Stimulated activated CD8-positive, alpha-beta memory T cell treated with anti-CD3 and anti-CD28 coated beads, Interleukin-12 subunit alpha, Interleukin-12 subunit beta, amount 100 ng/mL, for 4 hours (primary cell): ENCODE measurements at places on chromosomes 1 and 21.
A peak's percentile ranks its signal among the peaks of the same experiment; 100 is the strongest.

DNA sequence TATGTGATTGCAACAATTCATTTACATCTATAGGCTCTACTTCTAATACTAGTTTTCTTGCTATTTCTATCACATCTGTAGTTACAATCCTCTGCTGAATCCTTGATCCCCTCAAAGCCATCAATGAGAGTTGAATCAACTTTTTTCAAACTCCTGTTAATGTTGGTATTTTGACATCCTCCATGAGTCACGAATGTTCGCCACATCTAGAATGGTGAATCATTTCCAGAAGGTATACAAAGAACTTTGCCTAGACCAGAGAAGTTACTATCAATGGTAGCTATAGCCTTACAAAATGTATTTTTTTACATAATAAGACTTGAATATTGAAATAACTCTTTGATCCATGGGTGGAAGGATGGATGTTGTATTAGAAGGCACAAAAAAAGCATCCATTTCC, 110.0 kb downstream of the AMY1C start:
- no peak for DNase-seq

- no peak for DNase-seq
These were observed 67.4 kb downstream of the RGS18 start for GRCh38 chr1:192225703-192226102.

DNA sequence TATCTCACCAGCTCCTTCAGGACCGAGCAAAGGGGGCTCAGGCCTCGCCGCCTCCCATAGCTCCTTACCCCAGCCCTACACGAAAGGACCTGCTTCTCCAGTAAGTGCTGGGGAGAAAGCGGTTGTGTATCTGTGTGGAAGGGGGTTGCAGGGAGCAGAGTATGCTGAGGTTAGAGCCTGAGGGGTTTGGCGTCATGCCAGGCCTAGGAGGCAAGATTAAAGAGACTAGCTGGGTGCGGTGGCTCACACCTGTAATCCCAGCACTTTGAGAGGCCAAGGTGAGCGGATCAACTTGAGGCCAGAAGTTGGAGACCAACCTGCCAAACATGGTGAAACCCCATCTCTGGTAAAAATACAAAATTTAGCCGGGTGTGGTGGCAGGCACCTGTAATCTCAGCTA, 14.1 kb upstream of the RASSF5 start:
- DNase-seq = no peak

- DNase-seq = no peak
These were observed 28.3 kb upstream of the PKN2 start for GRCh38 chr1:88655685-88656299.

- DNase-seq = no peak
These were observed 645 bp upstream of the TLR5 start for GRCh38 chr1:223143537-223144248.

DNA sequence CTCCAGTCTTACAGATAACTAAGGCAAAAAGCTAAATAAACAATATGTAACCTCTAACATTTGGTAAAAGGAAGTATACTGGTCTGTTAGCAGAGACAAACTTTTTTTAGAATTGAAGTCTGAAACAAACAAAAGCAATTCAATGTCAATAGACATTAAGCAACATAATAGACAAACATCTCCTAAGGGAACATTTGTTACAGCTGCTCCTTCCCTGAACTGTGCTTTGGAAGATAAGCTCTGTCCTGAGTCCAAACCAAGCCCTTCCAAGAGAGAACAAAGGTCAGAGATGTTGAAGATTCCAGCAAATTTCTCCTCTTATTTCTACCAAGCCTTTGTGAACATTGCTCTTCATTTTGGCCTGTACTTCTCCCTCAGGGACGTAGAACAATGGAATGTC, 25.3 kb downstream of the FMO2 start:
- DNase-seq = no peak

GRCh38 chr1:222736972-222737371, at the start of gene FAM177B:
FAM177B (plus strand) TSS chr1:222737202; CDS start chr1:222746546, 9,344 bp downstream.
- DNase-seq = no peak

- no peak for DNase-seq
These were observed 325.0 kb upstream of the PLXNA2 start for GRCh38 chr1:208569181-208569580.

DNA sequence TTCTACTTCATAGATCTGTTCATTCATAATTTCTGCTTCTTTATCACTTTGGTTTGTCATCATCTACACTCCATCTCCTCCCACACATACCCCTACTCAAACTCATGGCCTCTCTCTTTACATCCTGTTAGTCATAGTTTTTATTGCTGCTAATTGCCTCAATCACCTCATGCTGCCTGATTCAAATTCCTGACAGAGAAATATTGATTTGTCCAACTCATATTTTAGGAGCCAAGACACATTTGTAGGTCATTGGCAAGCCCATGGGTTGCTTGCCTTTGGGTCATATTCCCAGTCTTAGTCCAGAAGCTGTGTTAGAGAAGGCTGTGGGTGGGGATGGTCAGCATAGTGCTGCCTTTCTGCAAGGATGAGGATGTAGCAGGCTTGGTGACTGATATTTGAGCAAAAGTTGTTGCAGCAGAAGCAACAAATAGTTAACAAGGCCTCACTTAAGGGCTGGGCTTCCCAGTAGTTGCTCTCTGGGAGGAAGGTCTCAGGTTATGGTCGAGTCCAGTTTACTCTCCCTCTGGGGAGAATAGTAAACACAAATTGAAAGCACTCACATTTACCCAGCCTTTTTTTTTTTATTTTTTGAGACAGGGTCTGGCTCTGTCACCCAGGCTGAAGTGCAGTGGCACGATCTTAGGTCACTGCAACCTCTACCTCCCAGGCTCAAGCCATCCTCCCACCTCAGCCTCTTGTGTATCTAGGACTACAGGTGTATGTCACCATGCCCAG, 22.4 kb upstream of the EPS15 start:
- no peak for DNase-seq

- no peak for DNase-seq
These were observed 262.5 kb downstream of the HLX start for GRCh38 chr1:221141606-221142285.

DNA sequence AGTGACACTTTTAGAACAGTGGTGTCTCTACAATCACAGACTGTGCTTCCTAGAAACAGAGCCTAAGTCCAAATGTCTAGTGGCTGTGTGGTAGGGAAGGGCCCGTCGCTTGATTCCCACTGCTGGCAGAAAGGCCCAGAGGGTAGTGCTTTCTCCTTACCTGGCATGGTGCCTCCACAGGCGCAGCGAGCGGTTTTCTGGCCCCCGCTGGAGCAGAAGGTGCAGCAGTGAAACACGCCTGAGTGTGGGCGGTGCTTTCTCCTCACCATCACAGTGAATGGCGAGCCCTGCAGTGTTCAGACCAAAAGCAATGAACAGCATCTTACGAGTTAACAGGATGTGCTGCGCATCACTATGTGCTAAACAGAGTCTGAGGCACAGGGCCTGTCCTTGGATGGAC, 8.3 kb downstream of the TRIM45 start:
- DNase-seq = no peak

GRCh38 chr1:40799351-40799867, 15.8 kb downstream of the KCNQ4 start:
- DNase-seq = no peak

DNA sequence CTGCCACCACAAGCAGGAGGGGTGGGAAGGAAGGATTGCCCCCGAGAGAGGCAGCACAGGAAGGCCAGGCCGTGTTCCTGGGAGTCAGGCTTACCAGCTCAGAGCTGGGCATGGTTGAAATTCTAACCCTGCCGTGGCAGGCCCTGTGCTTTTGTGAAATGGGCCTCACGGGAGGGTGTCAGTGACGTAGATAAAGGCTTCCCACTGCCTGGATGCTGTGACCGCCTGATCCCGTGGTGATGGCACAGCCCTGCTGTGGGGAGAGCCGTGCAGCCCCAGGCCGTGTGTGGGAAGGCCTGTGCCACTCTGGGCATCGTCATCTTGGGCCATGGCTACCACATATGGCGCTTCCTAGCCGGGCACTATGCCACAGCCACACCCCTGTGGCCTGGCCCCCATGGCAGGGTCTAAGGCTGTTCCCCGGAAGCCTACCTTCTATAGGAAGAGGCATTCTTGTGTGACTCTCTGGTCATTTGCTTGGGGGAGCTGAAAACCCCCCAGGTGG, 161.3 kb downstream of the PCBP3 start:
- DNase-seq = no peak

DNA sequence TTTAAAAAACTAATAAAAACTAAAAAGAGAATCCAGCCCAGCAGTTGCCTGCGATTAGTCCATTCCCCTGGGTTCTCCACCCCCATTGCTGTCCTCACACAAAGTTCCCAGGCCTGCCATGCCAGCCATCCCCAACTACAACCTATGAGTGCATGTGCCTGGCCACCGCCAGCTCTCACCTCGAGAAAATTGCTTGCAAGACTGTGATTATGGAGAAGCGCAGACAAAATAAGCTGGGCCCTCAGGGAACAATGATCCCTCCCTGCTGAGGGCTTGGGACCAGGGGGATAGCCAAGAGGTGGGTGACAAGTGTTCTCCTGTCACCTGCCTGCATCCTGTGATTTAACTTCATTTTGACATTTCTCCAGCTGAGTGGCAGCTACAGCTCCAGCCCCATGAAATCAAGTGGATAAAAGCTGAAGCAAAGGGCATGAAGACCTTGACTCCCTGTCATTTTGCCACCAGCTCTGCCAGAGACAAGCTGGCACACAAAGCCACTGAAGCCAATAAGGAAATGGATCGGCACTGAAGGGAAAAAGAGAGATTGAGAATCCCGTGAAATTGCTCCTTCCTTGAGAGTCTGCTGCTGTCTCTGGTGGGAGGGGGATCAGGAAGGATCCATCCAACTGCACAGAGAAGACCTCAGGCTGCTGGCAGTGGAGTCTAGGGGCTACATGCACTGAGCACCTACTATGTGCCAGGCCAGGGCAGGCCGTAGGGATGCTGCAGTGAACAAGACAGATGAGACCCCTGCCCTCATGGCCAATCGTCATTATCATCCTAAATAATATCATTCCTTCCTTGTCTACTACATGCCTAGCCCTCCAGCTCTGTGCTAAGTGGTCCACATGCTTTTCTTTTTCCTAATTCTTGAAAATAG, 40.7 kb downstream of the MATN1 start:
- no peak for DNase-seq

GRCh38 chr1:30274976-30275621, 448.3 kb downstream of the MATN1 start:
- no peak for DNase-seq

DNA sequence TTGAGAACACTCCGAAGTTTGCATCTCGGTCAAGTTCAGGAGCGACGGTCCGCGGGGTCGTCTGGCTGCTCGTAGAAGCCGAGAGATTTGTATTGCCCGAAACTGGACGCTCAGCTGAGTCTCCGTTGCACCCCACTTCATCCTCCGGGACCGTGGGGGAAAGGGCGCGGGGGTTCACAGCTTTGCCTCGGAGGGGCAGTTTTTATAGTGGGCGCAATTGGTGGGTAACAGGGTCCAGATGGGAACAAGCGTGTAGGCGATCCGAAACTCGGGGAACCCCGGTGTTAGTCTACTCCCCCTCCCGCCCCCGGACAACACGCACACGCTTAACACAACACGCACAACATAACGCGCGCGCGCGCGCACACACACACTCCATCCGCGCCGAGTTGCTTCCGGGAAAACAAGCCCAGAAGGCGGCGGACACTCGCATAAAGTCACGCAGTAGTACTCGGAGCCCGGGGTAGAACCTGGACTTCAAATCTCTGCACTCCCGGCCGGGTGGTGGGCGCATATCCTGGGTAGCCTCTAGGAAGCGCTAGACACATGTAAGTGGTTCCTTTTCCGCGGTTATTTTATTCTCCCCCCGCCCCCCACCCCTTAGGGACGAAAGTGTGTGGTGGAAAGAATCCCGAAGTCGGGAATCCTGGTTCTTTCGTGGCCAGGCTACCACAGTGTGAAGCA, 1.1 kb upstream of the JUN start:
- peak; percentile 72 for DNase-seq

DNA sequence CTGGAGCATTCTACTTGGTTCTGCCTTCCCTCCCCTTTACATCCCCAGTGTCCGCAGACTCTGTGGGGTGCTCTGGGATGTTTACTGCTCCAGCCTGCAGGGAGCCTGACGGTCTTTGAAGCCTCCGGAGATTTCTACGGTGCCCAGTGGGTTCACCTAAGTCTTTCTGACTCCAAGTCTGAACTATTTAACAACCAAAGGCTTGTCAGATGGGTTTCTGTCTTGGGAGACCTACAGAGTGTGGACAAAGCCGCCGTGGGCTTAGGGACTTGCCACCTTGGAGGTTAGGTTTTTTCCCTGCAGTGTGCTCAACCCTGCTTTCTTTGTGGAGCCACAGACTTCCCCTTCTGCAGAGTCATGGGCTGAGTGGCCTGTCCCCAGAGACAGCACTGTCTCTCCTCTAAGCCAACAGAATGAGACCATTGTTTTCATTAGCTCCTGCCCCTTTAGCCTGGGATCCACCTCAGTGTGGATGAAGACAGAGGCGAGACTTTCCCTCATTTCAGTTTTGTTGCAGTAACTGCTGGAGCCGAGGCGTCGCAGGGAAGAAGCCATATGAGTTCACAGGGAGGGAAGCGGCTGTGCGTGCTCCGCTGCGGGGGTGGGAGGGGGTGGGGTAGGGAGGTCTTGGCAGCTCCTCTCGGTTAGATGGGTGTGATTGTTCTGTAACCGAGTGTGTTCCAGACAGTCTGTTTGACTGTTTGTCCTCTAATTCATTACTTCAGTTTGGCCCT, 120.7 kb downstream of the CNIH3 start:
- DNase-seq = no peak

DNA sequence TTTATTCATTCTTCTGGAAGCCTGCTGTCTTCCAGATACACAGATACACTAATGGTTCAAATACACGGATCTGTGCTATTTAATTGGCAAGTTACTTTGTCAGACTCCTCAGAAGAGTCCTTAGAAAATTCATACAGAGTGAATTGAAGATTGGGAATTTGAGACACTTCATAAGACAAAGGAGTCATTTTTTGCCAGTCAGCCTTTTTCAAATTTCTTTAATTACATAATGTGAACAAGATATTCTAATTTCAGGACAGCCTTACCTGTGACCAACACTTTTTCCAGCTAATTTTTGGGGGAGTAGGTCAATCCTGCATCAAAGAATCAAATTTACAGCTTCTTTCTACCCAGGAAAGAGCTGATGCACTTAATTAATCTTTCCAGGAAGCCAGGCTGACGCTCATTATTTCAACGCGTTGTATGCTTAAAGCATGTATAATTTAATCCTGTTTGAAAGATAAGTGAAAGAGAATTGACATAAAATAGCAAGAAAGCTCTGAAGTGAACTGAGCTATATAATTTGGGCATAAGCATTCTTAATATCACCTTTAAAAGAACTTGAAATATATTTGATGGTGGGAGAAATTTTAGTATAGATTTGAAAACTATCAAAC, 12.8 kb upstream of the NRIP1 start:
- DNase-seq = no peak

- DNase-seq = no peak
These were observed 4.0 kb downstream of the CFAP45 start for GRCh38 chr1:159895836-159896545.

DNA sequence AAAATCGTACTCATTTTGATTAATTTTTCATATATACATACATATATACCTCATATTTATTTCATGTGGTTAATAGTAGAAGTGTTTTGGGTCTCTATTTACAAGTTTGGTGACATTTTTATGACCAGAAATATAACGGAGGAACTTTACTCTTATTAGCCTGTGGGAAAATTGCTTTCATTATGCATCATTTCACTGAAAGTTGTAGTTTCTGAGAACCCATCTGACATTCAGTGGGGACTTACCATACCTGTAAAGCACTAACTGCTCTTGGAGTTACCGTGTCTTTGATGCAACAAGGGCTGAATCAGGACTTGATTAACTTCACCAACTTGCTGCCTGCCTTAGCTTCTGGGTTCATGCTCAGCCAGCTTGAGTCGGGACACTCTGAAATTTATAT, 49.9 kb upstream of the ITPKB start:
- no peak for DNase-seq
